OCI-M1 (cell line): ENCODE measurements at places on chromosomes 5 and 9.

DNA sequence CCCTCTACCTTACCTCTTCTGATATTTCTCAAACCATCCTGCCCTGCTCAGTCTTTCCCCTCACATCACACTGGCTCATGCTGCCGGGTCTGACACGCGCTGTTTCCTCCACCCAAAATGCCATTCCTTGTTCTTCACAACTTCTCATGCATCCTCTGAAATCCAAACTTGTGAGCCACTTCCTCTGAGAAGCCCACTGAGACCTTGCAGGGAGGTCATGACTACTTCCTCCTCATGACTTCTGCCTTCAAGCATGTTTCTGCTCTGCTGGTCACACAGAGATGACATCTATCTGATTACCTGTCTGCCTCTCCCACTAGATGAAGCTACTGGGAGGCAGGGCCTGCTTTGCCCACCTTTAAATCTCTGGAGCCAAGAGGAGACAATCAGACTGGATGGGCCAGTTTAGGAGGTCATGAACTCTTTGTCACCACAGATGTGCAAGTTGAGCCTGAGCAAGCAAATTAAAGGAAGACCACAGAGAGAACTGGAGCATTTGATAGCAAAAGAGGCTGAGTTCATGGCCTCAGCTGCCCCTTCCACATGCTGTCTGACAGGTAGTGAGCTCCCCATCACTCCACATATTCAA is 119.8 kb upstream of the TBC1D2 start:
- peak; percentile 41 for DNase-seq

- DNase-seq, result peak; percentile 26
Measured at GRCh38 chr5:173530547-173530946, 85.9 kb downstream of the BOD1 start.

- no peak for DNase-seq
Measured at GRCh38 chr5:155466851-155467250, 453.3 kb downstream of the KIF4B start.

GRCh38 chr5:115450741-115451140 is 93.8 kb downstream of the FEM1C start:
- DNase-seq, result no peak

- DNase-seq, result no peak
Measured at GRCh38 chr5:16759147-16759773, 142.5 kb upstream of the RETREG1 start.

DNA sequence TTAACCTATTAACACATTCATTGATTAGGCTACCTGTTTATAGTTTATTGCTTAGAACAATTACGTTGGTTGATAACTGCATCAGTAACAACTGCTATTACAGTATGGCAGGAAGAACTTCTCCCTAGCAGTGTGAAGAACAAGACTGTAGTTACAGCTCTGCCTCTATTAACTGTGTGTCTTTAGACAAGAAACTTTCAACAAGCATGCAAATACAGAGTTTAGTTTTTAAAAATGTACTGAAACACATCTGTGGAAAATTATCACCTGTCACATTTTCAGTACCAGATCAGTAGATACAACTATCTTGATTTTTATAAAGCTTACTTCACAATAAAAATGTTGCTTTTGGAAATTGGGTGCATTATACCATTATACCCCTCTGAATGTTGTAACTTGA is 22.2 kb downstream of the ELL2 start:
- no peak for DNase-seq

DNA sequence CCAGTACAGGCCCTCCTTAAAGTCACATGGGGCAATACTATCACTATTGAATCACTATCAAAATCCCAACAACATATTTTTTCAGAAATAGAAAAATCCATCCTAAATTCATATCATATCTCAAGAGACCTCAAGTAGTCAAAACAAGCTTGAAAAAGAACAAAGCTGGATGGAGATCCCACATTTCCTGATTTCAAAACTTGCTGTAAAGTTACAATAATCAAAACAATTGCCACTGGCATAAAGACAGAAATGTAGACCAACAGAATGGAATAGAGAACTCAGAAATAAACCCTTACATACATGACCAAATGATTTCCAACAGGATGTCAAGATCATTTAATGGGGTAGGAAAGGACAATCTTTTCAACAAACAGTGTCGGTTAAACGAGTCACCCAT is 41.3 kb upstream of the CDKN2AIPNL start:
- no peak for DNase-seq

GRCh38 chr5:175060257-175060656 is 335.9 kb downstream of the MSX2 start:
- DNase-seq, result no peak

- peak; percentile 5 for DNase-seq
Measured at GRCh38 chr9:20610591-20610990, 11.7 kb downstream of the MLLT3 start.

DNA sequence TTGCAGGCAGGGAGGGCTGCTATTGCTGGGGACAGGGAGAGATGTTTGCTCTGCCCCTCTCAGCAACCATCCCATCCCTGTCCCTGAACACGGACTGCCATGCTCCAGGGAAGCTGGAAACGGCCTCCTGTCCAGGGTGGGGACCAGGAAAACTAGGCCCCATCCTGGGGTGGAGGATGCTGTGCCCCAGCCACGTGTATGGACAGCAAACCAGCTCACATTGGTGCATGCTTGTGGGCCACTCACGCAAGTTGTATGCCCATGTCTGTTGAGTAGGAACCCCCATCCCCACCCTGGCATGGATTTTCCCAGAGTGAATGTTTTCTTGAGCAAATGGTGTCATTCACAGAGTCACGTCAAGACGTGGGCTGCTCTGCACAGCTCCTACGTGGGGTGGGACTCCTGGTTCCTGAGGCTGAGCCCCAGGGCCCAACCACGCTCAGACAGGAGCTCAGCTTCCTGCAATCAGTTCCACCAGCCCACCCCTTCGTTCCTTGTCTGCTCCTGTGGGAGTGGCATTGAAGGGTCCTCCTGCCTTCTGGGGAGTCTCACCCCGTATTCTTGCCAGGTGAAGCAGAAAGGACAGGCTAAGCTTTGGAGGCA is 4.6 kb downstream of the UNC5A start:
- DNase-seq, result no peak

GRCh38 chr5:82151662-82152061 is 126.5 kb downstream of the RPS23 start:
- DNase-seq, result peak; percentile 24

- no peak for DNase-seq
Measured at GRCh38 chr5:158796812-158797497, 302.8 kb downstream of the EBF1 start.

- DNase-seq, result peak; percentile 74
Measured at GRCh38 chr9:77588271-77588937, 59.7 kb downstream of the GNA14 start.

DNA sequence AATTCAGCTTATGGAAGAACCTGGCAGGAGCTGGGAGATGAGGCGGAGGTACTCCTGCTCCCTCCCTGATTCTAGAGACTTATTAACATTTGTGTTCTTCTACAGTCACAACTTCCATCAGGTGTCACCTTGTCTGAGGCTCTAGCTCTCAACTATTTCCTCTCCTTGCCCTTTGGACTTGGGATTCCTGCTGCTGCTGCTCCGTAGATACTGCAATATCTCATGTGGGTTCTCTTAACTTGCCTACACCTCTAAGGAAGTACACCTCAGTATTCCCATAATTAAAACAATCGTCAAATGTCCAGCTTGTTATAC is 21.2 kb downstream of the ANXA1 start:
- DNase-seq, result no peak

- peak; percentile 95 for DNase-seq
Measured at GRCh38 chr9:99057665-99058625, 47.0 kb upstream of the TGFBR1 start.

DNA sequence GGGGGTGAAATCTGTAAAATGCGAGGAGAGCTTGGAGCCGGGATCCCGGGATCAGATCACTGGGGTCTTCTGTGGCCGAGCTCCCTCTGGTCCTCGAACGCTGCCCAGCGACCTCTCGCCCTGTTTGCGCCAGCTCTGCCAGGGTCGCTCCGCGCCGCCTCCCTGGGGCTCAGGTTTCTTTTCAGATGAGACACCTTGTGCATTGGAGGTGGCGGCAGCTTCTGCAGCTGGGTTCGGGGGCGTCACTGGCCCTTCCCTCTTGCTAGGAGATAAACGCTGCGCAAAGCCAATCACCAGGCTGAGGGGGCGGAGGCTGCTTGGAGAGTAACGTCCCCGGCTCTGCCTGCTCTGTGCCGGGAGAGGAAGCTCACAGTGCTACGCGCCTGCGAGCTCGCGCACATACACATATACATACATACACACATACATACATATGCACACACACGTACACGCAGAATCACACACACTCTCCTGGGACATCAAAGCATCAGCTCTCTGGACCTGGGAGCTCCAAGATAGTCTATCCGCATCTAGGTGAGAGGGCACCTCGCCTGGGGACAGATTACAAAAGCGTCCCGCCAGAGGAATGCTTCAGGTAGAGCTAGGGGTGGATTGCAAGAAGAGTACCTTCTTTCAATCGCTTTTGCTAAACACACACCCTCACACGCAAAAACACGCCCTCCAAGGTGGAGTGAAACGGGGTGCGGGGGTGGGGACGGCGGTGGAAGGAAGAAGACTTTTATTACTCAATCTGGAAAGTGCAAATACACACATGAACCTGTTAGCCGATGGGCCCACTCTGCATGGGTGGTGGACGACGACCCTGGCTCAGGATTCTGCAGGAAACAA is at the start of gene ST8SIA4:
Gene ST8SIA4 (minus strand): TSS at position 244 of the 849 bp plus-strand sequence. CDS start 327 bp downstream, outside the sequence.
- peak; percentile 93 for DNase-seq

- no peak for DNase-seq
Measured at GRCh38 chr5:167478188-167478587, 813.3 kb upstream of the WWC1 start.

DNA sequence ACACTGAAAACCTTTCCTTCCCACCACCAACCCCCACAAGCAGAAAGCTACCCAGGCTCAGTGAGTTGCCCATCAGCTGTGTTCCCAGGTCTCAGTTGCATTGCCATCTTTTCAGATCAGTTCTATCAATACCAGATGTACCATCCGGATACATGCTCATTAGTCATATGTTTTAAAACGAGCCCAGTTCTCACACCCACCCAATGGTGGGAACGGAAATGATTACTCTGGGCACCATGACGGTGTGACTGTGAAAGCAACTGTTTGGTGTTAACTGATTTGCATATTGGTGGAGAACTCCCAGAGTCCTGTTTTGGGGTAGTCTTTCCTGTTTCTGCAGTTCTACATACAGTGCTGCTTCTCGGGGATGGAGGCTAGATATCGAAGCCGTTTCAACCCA is 212.3 kb downstream of the TRIM36 start:
- no peak for DNase-seq

DNA sequence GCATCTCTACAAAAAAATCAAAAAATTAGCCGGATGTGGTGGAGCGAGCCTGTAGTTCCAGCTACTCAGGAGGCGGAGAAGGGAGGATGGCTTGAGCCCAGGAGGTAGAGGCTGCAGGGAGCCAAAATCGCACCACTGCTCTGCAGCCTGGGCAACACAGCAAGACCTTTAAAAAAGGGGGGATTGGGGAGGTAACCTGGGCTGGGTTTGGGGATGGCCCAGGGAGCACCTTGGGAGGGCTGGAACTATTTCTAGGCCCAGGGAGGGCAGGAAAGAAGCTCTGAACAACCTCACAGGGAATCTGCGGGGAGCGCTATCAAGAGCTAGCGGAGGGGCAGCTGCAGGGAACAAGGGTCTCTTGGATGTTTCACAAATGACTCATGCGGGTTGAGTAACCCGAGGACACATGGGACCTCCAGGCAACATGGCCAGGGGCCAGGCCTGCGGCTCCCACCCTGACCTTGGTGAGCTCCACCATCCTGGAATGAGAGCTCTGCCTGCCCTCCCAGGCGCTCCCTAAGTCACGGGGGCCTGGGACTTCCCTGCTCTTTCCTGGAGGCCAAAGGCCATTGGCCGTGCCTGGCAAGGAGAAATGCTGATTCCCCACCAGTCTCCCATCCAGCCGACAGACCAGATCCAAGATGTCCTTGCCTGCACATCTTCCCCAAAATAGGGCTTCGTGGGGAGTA is 23.4 kb downstream of the SARDH start:
- DNase-seq, result no peak

DNA sequence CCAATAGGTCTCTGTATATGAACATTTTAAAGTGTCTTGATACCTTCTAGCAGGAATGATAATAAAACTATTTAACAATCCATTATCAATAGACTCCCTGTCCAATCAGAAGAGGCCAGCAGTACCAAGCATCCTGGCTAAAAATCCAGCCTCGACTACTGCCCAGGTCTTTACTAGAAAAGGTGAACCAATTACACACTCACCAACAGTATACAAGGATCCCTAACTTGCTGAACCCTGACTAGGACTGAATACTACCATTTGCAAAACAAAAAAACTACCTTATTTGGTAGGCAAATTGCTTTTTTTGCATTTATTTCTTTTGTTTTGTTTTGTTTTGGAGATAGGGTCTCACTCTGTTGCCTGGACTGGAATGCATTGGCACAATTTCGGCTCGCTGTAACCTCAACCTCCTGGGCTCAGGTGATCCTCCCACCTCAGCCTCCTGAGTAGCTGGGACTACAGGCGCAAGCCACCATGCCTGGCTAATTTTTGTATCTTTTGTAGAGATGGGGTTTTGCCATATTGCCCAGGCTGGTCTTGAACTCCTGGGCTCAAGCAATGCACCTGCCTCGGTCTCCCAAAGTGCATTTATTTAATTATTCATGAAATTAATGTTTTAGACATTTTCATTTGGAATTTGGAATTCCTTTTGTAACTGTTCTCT is 27.5 kb downstream of the FNBP1 start:
- no peak for DNase-seq

DNA sequence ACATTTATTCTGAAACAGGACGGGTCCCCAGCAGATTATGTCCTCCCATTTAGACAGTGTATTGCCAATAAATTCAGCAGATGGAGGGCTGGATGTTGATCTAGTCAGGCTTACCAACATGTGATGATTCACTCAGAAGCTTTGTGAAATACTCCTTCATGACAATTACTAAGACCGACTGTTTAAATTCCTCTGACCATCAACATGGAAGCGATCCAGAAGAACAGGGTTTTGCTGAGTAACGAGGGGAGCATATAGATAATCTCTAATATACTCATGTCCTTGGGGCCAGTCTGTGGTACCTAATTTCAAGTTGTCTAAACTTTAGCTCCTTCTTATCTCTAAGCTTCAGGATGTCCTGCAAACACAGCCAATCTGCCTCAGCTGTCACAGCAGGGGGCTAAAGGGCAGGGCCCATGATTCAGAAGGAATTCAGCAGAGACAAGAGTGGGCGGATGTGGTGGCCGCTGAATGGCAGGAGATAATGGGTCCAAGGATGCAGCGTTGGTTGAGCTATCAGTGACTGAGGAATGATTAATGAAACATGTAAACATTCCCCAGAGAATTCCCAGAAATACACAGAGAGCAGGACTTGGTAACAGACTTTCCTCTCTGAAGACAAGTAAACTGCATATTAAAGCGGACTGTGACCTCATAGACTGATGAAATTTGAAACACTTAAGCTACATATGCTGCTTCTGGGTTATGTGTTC is 109.4 kb downstream of the ANKRD55 start:
- DNase-seq, result peak; percentile 99

DNA sequence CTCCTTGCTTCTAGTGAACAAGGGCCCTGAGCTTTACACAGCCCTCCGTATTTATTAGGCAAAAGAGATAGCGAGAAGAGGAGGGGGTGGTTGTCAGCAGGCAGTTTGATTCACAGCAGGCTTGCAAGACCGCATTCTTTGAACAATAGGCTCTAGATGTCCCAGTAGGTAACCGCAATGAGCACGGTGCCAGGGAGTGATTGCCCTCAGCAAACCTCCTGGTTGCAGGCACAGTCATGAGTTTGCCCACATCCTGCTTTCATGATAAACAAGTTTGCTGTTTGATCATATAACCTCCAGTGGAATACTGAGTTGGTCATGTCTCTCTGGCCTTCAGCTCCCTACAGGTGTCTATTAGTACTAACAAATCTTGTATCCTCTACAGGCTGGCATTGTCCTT is 66.1 kb downstream of the CACNA1B start:
- DNase-seq, result no peak
